Fibroblast of villous mesenchyme (primary cell): ENCODE measurements at places on chromosomes 5 and 9. TPM values are rescaled to one million over a fixed set of nuclear protein-coding genes. Genes with fewer than 3 reads are reported as not detected.

PCDHB11 gene
- total RNA-seq = 0.32 TPM in 1 of 2 replicates, not detected in the other

RPL35 gene
- 1,727 and 1,986 TPM in 2 replicates for total RNA-seq

CYSRT1 gene
- total RNA-seq = under 0.01 and 0.64 TPM in 2 replicates

IFNA21 gene
- not detected in 2 replicates for total RNA-seq

DNA sequence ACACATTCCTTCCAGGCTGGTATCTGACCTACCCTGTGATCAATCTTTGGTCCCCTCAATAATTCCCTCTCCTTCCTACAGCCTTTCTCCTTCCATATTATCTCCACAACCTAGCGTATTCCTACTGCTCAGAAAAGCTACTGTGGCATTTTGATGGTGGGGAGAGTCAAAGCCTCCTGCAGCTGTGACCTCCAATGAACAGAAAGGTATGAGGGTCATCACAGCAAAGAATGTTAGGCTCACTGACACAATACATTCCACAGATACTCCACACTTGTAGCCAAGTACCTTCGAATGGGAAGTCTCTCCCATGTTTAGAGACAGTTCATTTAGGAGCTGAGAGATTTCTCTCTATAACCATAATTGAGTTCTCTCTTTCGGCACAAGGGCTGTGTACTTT lies 5.9 kb downstream of the FBN2 start:
- no peak for DNase-seq

- no peak for DNase-seq
Measured at GRCh38 chr5:142769251-142769792, 855 bp upstream of the ARHGAP26 start.

DNA sequence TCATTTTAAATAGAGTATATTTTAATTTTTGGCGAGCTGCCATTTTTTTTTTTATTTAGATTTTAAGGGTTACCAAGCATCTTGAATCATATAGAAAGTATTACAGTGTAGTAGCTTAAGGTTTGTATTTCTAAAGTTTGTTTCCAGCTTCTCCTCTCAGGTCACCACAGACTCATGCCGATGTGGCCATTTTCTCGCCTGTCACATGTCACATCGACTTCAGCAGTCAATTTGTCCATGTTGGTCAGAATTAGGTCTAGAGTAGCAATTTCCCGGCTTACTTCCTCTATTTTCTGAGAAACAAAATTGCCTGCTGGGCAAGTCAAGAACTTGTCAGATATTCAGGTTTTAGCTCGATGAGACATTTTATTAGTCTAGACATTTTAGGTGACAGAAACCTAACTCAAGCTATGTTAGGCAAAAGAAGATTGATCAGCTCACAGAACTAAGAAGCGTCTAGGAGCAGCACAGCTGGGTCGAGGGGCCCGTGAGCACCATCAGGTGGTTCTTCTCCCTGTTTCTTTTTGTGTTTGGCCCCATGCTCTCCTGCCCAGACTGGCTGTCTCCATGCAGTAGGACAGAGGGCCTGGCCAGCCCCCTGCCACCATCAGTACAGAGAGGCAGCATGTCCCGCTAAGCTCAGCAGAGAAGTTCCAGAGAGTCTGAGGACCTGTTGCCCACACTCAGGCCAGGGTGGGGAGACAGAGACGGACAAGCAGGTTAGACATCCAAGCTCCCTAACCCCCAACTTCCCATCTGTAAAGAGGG lies 48.4 kb upstream of the AFAP1L1 start:
- no peak for DNase-seq

DNA sequence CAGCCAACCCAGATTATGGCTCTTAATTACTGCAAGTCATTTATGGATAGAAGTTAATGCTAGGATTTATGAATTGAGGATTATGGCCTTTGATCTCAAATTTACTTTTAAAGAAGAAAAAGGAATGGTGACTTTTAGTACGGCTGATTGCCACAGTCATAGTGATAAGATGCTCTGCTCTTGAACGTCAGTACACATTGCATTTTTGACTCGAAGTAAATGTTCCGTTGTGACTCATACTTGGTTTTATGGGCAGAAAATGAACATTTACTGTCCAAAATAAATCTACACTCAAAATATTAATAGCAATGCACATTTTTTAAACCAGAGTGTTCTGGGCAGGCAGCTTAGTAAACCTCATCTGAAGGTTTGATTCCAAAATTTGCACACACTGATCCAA lies 830 bp downstream of the ADAMTSL1 start:
- peak; percentile 80 for DNase-seq

OR13C5 gene
- total RNA-seq = not detected in 2 replicates
